ENCODE measurements at places on chromosomes 3 and 15. TPM values are rescaled to one million over a fixed set of nuclear protein-coding genes. Genes with fewer than 3 reads are reported as not detected.

DNA sequence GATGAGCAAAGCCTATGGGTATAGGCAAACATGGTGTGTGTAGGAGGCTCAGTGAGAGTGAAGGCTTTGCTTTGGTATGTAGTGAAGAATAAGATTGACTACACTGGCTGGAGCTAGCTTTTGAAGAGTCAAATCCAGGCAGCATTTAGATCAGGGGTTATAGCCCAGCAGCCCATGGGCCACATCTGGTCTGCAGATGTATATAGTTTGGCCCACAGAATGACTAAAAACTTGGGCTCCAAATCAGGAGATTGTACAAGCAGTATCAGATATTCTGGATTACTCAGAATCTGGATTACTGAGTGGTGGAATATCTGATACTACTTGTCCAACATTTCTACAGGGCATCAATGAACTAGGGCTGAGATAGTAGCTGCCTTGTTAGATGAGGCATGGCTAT, 92.9 kb upstream of the FGF7 start:
- no peaks in the 10 kb centered on the region for H3K36me3 ChIP-seq
- no peak for DNase-seq
- H3K27me3 ChIP-seq: no peaks in the 10 kb centered on the region
- no peak overlapping the region for H3K27ac ChIP-seq
- no peak overlapping the region for H3K4me3 ChIP-seq

Gene CD276
- 154 TPM for total RNA-seq

DNA sequence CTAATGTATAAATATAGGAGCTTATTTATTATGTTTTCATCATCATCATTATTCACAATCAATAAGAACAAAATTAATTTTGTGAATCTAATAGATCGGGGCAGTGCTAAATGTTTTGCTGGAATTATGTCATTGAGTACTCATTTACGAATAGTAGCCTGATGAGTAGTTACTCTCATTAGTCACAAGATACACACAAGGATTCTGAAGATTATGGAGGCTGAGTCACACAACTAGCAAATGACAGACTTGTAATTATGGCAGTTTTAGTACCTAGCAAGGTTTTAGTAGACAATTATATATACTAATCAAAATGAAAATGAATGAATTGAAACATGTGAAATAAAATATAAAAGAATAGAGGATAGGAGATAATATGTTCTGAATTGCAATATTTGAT, 954.2 kb downstream of the CADM2 start:
- H3K27ac ChIP-seq: no peak overlapping the region
- H3K4me3 ChIP-seq: no peak overlapping the region
- H3K4me1 ChIP-seq: no peaks in the 10 kb centered on the region
- H3K27me3 ChIP-seq: no peaks in the 10 kb centered on the region

Gene COL6A5
- not detected for total RNA-seq

GRCh38 chr3:13051066-13051465, 22.2 kb downstream of the IQSEC1 start:
- no peaks in the 10 kb centered on the region for H3K4me1 ChIP-seq
- H3K27me3 ChIP-seq: peaks cover 20% of the 10 kb centered on the region
- no peak overlapping the region for H3K4me3 ChIP-seq
- no peaks in the 10 kb centered on the region for H3K36me3 ChIP-seq

- no peaks in the 10 kb centered on the region for H3K27me3 ChIP-seq
- DNase-seq: no peak
- H3K4me1 ChIP-seq: no peaks in the 10 kb centered on the region
- H3K27ac ChIP-seq: no peak overlapping the region
Measured at GRCh38 chr3:117443014-117443413, 733.4 kb downstream of the TUSC7 start.

- H3K27ac ChIP-seq: no peak overlapping the region
- H3K36me3 ChIP-seq: no peaks in the 10 kb centered on the region
- no peaks in the 10 kb centered on the region for H3K27me3 ChIP-seq
- no peak overlapping the region for H3K4me3 ChIP-seq
- no peaks in the 10 kb centered on the region for H3K4me1 ChIP-seq
Measured at GRCh38 chr15:26662283-26662682, 110.6 kb downstream of the GABRB3 start.

DNA sequence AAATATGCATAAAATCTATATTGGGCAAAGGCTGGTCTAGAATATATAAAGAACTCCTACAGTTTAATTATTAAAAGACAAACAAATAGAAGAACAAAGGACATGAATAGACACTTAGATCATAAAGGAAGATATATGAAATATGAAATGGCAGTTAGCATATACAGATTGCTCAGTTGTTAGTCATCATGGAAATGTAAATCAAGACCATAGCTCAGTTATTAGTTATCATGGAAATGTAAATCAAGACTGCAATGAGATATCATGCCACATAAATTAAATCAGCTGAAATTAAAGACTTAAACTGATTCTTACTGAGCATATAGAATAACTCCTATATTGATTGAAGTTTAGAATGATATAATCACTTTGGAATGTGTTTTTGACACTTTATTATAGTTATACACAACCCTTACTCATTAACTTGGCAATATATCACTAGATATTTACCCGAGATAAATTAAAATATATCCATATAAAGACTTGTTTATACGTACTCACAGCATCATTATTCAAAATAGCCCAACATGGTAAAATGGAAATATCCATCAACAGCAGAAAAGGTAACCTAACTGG, 45.2 kb upstream of the GOLGA8B start:
- H3K4me3 ChIP-seq: no peak overlapping the region
- H3K36me3 ChIP-seq: no peaks in the 10 kb centered on the region
- H3K4me1 ChIP-seq: no peaks in the 10 kb centered on the region
- H3K27me3 ChIP-seq: no peaks in the 10 kb centered on the region
- H3K27ac ChIP-seq: no peak overlapping the region
- no peak for DNase-seq

Gene GADL1
- not detected for total RNA-seq

DNA sequence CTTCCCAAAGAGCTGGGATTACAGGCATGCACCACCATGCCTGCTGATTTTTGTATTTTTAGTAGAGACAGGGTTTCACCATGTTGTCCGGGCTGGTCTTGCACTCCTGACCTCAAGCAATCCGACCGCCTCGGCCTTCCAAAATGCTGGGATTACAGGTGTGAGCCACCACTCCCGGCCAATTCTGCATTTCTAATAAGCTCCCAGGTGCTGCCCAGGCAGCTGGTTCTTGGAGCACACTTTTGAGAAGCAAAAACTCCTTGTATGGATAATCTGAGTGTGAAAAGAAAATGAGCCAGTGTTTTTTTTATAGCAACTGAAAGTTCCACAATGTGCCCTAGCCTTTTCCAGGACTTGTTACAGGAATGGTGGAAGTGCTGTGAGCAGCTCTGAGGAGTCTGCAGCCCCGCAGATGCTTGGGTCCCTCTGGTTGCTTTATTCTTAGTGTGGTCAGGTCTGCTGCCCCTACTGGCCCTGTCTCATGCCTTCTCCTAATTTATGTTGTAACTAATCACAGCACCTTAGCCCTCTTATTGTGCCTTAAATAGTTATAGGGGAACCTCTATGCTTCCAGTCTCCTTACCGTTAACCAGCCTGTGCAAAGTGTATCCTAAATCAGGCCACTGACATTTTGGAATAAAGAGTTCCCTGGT, 13.5 kb upstream of the KCNAB1 start:
- H3K4me1 ChIP-seq: no peaks in the 10 kb centered on the region
- no peak overlapping the region for H3K4me3 ChIP-seq
- no peak for DNase-seq
- H3K27me3 ChIP-seq: no peaks in the 10 kb centered on the region

DNA sequence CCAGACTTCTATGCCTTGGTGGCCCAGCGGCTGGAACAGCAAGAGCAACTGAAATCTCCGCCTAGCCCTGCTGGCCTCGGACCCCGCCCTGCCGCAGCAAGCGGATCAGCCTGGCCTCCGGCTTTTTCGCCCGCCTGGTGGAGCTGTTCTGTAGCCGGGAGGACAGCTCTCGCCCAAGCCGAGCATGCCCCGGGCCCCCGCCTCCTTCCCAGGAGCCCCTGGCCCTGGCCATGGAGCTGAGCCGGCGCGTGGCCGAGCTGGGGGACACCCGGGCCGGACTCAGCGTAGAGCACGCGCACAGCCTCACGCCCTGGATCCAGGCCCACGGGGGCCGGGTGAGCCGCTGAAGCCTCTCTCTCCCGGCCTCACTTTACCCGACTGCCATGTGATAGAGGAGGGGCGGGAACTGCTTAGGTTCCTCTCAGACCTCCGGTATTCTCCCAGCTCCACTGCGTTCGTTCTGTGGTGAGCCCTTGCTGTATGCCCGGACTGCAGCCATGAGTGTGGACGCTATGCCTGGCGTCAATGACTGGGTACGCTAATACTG, 24.1 kb upstream of the MRPL3 start:
- H3K27me3 ChIP-seq: peaks cover 9% of the 10 kb centered on the region
- H3K4me1 ChIP-seq: no peaks in the 10 kb centered on the region
- H3K4me3 ChIP-seq: peak overlapping the region; percentile 69
- H3K36me3 ChIP-seq: no peaks in the 10 kb centered on the region
- DNase-seq: peak; percentile 57

DNA sequence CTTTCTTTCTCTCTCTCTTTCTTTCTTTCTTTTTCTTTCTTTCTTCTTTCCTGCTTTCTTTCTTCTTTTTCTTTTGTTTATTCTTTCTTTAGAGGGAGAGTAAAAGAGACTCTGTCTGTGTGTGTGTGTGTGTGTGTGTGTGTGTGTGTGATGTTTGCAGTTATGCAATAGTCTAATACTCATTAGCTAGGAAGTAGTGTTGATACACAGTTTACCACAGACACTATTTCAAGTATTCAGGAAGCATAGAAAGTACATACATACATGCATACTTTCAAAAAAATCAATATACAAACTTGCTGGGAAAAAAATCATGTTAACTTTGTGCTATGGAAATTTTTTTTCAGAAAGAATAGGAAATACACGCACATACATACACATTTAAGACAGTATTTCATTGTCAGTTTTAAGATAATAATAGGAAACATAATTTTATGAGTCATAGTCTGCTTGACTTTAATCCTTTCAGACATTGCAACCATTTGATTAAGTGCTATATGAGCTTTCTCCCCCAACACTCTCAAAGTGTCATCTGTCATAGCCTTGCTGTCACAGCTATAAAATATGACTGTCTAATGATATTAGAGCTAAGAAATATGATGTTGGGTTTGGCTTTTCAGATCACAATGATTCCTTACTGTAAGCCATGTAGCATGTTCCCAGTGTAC, 74.9 kb upstream of the EPHA3 start:
- H3K36me3 ChIP-seq: no peaks in the 10 kb centered on the region
- no peaks in the 10 kb centered on the region for H3K27me3 ChIP-seq
- DNase-seq: no peak
- H3K4me3 ChIP-seq: no peak overlapping the region
- no peak overlapping the region for H3K27ac ChIP-seq

DNA sequence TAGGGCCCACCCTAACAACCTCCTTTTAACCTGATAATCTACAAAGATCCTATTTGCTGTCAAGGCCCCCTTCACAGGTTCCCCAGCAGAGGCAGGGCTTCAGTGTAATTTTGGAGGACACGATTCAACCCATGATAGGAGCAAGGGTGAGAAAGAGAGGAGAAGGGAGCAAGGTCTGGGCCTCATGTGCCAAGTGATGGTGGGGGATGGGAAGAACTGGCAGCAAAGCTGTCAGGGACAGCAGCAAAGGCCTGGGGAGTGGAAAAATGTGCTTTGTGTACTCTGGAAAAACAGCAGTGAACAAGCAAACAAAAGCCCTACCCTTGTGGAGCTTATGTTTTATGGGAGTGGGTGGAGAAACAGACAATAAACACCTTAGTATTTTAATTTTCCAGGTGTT, 2.7 kb upstream of the GALNT15 start:
- DNase-seq: no peak
- H3K27ac ChIP-seq: no peak overlapping the region
- H3K27me3 ChIP-seq: no peaks in the 10 kb centered on the region
- H3K4me1 ChIP-seq: peaks cover 36% of the 10 kb centered on the region
